ENCODE measurements at places on chromosomes 11 and 22. TPM values are rescaled to one million over a fixed set of nuclear protein-coding genes. Genes with fewer than 3 reads are reported as not detected.

DNA sequence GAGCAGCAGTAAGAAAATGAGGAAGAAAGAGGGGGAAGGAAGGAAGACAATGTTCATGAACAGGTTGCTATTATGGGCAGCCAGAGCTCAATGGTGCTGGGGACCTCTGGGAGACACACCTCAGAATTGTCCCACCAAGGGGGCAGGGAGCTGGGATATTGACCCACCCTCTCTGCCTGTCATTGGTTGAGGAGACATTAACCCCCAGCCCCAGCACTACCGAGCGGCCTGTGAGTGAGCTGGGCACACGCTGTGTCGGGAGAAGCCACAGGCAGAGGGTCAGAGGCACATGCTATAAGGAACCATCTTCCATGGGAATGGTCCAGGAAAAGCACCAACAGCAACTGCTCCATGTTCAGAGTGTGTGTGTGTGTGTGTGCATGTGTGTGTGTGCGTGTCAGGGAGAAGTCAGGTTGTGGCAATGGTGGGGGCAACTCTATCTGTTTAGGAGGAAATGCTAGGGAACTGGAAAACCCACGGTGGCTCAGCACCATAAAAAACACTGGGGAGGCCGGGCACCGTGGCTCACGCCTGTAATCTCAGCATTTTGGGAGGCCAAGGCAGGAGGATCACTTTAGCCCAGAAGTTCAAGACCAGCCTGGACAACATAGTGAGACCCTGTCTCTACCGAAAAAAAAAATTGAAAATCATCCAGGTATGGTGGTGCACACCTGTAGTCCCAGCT, 49.2 kb downstream of the CD6 start:
- H3K27me3 ChIP-seq = no peaks in the 10 kb centered on the region
- H3K36me3 ChIP-seq = peaks cover 37% of the 10 kb centered on the region
- no peak overlapping the region for H3K27ac ChIP-seq
- peaks cover 53% of the 10 kb centered on the region for H3K4me1 ChIP-seq
- DNase-seq = no peak

- no peak overlapping the region for H3K27ac ChIP-seq
- H3K36me3 ChIP-seq = no peaks in the 10 kb centered on the region
- H3K4me1 ChIP-seq = no peaks in the 10 kb centered on the region
- H3K27me3 ChIP-seq = no peaks in the 10 kb centered on the region
These were observed 33.7 kb upstream of the B3GAT1 start for GRCh38 chr11:134445601-134446325.

Gene CCDC87
- total RNA-seq = 0.20 TPM

Gene TRIM51
- not detected for total RNA-seq

DNA sequence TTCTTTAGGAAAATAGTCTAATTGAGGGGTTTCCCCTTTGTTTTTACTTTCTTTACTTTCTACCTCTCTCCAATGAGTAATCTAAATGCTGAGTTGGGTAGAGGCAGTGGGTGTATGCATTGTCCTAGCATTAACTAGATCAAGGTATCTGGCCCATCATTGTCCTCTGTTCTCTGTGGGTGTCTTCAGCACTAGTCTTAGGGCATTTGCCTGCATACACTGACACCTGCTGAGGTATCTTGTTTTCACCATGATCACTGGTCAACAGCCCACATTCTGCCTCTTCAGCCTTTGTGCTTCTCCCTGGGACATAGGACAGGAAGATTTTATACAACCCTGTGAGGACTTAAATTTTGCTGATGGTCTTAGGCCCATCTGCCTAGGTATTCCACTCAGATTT, 371.1 kb downstream of the RAB38 start:
- no peak overlapping the region for H3K27ac ChIP-seq
- no peak for DNase-seq
- no peaks in the 10 kb centered on the region for H3K27me3 ChIP-seq
- H3K4me3 ChIP-seq = no peak overlapping the region
- H3K36me3 ChIP-seq = no peaks in the 10 kb centered on the region

DNA sequence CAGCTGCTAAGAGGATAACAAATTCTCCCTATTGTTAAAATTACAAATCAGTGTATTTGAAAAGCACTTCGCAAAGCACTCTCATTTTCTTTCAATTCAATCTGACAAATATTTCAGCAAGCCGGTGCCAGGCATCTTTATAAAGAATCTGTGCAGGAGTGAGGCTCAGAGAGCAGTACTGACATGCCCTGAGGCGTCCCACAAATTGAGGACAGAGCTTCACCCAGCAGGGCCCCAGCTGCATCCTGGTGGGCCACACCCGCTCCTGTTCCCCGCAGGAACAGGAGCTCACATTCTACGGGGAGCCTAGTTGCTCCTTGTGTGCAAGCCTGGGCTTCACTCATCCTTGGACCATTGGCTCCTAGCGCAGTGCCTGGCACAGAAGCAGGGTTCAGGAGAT, 60.9 kb upstream of the EIF3D start:
- H3K4me1 ChIP-seq = no peaks in the 10 kb centered on the region
- no peak overlapping the region for H3K27ac ChIP-seq
- H3K36me3 ChIP-seq = no peaks in the 10 kb centered on the region
- no peak for DNase-seq
- no peak overlapping the region for H3K4me3 ChIP-seq

Gene MS4A15
- not detected for total RNA-seq

GRCh38 chr11:7690648-7691047, 15.6 kb downstream of the OVCH2 start:
- no peaks in the 10 kb centered on the region for H3K4me1 ChIP-seq
- H3K4me3 ChIP-seq = no peak overlapping the region
- H3K36me3 ChIP-seq = no peaks in the 10 kb centered on the region
- H3K27me3 ChIP-seq = peaks cover 13% of the 10 kb centered on the region

GRCh38 chr22:36584666-36585065, 55.7 kb upstream of the EIF3D start:
- no peaks in the 10 kb centered on the region for H3K27me3 ChIP-seq
- H3K36me3 ChIP-seq = no peaks in the 10 kb centered on the region
- H3K4me3 ChIP-seq = no peak overlapping the region
- no peak overlapping the region for H3K27ac ChIP-seq
- no peaks in the 10 kb centered on the region for H3K4me1 ChIP-seq
- no peak for DNase-seq

Gene SCN4B
- total RNA-seq = 0.26 TPM

Gene PRG3
- total RNA-seq = not detected

Gene P2RY6
- total RNA-seq = 0.20 TPM

DNA sequence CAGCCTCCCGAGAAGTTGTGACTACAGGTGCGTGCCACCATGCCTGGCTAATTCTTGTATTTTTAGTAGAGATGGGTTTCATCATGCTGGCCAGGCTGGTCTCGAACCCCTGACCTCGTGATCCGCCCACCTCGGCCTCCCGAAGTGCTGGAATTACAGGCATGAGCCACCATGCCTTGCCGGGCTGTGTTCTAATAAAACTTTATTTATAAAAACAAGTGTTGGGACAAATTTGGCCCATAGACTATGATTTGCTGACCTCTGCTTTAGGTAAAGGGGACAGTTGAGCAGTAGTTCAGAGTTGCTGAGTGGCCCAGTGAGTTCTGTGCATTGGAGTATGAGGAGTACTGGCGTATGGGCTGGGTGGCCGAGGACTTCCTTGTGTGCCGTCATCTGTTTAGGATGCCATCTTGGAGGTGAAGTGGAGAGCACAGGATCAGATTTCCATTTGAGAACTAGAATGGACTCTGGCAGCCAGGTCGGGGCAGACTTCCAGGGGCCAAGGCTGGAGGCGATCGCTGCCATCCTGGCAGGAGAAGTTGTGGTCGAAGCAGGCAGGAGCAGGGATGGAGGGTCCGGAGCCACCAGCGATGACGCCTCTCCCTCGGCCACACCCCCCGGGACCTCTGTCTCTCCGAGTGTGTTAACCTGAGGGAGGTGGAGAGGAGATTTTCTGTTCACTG, 43.8 kb downstream of the FBLN1 start:
- no peaks in the 10 kb centered on the region for H3K36me3 ChIP-seq
- H3K4me3 ChIP-seq = no peak overlapping the region
- no peak for DNase-seq
- no peaks in the 10 kb centered on the region for H3K27me3 ChIP-seq
- H3K27ac ChIP-seq = no peak overlapping the region

DNA sequence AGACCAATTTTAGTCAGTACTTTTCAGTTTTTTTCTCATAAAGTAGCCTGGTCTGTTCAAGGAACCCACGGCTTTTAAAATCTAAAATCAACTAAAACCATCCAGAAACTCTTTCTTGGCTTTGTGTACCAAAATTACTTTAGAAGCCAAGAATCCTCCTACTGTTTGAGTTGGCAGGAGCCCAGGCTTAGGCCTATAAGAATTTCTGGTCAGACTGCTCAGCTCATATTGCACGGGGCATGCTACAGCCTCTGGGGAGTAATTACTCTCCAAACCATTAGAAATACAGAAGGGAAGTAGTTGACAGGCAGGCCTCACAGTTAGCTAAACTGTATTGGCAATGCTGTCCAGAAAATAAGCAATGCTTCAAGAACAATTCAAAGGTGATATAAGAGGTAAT, 1862.9 kb upstream of the RAG2 start:
- H3K4me3 ChIP-seq = no peak overlapping the region
- no peaks in the 10 kb centered on the region for H3K36me3 ChIP-seq
- no peak for DNase-seq
- H3K4me1 ChIP-seq = no peaks in the 10 kb centered on the region
- no peak overlapping the region for H3K27ac ChIP-seq

DNA sequence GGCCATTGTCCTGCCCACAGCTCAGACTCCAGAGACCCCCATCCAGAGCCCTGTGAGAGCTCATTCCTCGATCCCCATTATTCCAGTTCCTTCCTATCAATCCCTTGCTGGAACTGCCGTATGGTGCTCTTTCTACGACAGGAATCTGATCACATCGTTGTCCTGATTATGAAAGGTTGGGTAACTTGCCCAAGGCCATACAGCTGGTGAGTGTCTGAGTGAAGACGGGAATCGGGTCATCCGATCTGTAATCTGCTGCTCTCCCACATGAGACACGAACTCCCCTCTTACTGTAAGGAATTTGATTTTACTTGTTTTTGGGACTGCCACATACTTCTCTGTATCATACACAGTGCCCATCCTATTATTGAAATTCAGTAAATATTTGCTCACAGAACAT, 149.1 kb downstream of the OPCML start:
- H3K4me3 ChIP-seq = no peak overlapping the region
- no peaks in the 10 kb centered on the region for H3K4me1 ChIP-seq
- no peaks in the 10 kb centered on the region for H3K36me3 ChIP-seq
- DNase-seq = no peak

GRCh38 chr11:19519912-19520641, 192.6 kb upstream of the NAV2 start:
- no peak for DNase-seq
- H3K27ac ChIP-seq = no peak overlapping the region
- no peaks in the 10 kb centered on the region for H3K36me3 ChIP-seq
- H3K27me3 ChIP-seq = no peaks in the 10 kb centered on the region
- no peaks in the 10 kb centered on the region for H3K4me1 ChIP-seq

All from CD8-positive, alpha-beta memory T cell (primary cell).